ENCODE measurements at places on chromosomes 11 and 22. TPM values are rescaled to one million over a fixed set of nuclear protein-coding genes. Genes with fewer than 3 reads are reported as not detected.

EFCAB6 gene
- 0.26 TPM for total RNA-seq

MS4A5 gene
- total RNA-seq: not detected

PKP3 gene
- total RNA-seq: not detected

SAA4 gene
- total RNA-seq: not detected

VPREB1 gene
- not detected for total RNA-seq

KDM4E gene
- total RNA-seq: not detected

KDM4D gene
- not detected for total RNA-seq

CTSW gene
- 765 TPM for total RNA-seq

- H3K27ac ChIP-seq: no peak overlapping the region
- no peak for DNase-seq
- H3K4me1 ChIP-seq: no peaks in the 10 kb centered on the region
- H3K36me3 ChIP-seq: no peaks in the 10 kb centered on the region
Observed at GRCh38 chr11:58813693-58814092, 30.8 kb downstream of the GLYATL2 start.

- DNase-seq: no peak
- H3K36me3 ChIP-seq: no peaks in the 10 kb centered on the region
- H3K4me3 ChIP-seq: no peak overlapping the region
- H3K27me3 ChIP-seq: no peaks in the 10 kb centered on the region
- H3K27ac ChIP-seq: no peak overlapping the region
- H3K4me1 ChIP-seq: peaks cover 5% of the 10 kb centered on the region
Observed at GRCh38 chr11:64086258-64087123, 50.8 kb downstream of the FLRT1 start.

DNA sequence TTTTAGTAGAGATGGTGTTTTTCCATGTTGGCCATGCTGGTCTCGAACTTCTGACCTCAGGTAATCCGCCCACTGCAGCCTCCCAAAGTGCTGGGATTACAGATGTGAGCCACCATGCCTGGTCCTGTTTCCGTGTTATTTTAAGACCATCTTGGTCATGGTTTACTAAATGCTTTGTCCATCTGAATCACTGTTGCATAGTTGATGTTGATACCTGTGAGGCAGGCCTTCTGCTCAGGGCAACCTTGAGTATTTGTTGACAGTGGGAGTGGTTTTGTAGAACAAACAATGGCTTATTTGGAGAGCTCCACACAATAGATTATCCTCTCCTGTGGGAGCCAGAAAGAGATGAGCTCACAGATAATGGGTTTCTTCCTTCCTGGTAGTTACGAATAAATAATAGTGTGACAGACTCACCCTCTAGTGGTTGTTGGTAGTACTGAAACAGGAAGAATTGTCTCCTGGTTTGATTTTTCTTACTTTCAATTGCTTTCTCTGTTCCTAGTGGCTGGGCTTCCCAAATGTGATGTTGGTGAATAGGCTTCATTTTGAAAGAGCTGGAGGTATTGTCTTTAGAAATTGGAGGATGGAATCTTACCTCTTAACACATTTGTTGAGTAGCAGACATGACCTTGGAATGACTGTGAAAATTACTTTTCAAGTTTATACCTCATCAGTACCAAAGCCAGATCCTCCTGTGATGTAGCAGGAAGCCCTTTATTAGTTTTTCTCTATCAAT, 39.0 kb downstream of the CTNND1 start:
- peaks cover 18% of the 10 kb centered on the region for H3K36me3 ChIP-seq
- no peak for DNase-seq
- H3K27me3 ChIP-seq: no peaks in the 10 kb centered on the region
- H3K4me1 ChIP-seq: peaks cover 3% of the 10 kb centered on the region
- H3K4me3 ChIP-seq: no peak overlapping the region
- peak overlapping the region; percentile 37 for H3K27ac ChIP-seq

- H3K4me1 ChIP-seq: no peaks in the 10 kb centered on the region
- peak; percentile 42 for DNase-seq
- peaks cover 4% of the 10 kb centered on the region for H3K27me3 ChIP-seq
- H3K27ac ChIP-seq: no peak overlapping the region
- no peaks in the 10 kb centered on the region for H3K36me3 ChIP-seq
- no peak overlapping the region for H3K4me3 ChIP-seq
Observed at GRCh38 chr22:36644333-36644757, 59.2 kb downstream of the CACNG2 start.

DNA sequence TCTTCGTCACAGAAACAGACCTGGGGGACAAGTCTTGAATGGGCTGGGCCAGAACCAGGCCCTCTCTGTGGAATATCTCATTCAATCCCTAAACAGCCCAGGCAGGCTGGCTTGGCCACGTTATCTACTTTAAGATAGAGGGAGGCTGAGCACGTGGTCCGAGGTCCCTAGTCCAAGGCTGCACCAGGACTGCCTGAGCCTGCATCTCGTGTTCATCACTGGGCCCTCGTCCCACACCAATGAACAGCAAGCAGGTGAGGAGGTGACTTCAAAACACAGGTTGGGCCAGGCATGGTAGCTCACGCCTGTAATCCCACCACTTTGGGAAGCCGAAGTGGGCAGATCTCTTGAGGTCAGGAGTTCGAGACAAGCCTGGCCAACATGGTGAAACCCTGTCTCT, 20.3 kb upstream of the FGF3 start:
- no peaks in the 10 kb centered on the region for H3K27me3 ChIP-seq
- H3K4me3 ChIP-seq: no peak overlapping the region
- H3K36me3 ChIP-seq: no peaks in the 10 kb centered on the region
- H3K27ac ChIP-seq: no peak overlapping the region
- H3K4me1 ChIP-seq: peaks cover 9% of the 10 kb centered on the region
- no peak for DNase-seq

GRCh38 chr22:25404556-25404927, 159.9 kb upstream of the GRK3 start:
- H3K4me1 ChIP-seq: peaks cover 37% of the 10 kb centered on the region
- no peak overlapping the region for H3K27ac ChIP-seq
- no peaks in the 10 kb centered on the region for H3K27me3 ChIP-seq

- no peaks in the 10 kb centered on the region for H3K27me3 ChIP-seq
- H3K36me3 ChIP-seq: no peaks in the 10 kb centered on the region
- DNase-seq: no peak
- H3K4me3 ChIP-seq: no peak overlapping the region
- no peak overlapping the region for H3K27ac ChIP-seq
Observed at GRCh38 chr11:37141707-37142106, 543.7 kb upstream of the RAG2 start.

DNA sequence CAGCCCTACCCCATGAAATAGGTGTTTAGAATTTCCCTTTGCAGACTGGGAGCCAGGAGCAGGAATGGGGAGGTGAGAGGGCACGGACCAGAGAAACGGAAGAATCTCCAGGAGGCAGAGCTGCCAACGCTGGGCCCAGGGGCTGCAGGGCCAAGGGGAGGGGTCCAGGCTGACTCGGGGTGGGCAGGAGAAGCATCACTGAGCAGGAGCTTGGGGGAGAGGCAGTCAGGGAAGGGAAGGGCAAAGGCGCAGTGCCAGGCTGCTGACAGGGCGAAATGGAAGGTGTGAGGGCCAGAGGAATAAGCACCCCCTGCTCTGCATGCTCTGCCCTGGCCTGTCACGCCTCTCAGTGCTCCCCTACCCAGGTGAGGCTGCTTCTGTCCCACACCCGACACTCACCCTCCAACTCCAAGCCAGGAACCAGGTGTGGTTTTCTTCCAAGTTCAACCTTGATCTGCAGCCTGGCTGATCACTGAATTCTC, 14.5 kb downstream of the LRRC32 start:
- H3K27me3 ChIP-seq: no peaks in the 10 kb centered on the region
- no peaks in the 10 kb centered on the region for H3K4me1 ChIP-seq
- no peak overlapping the region for H3K27ac ChIP-seq
- no peaks in the 10 kb centered on the region for H3K36me3 ChIP-seq
- H3K4me3 ChIP-seq: no peak overlapping the region

GRCh38 chr22:33329398-33329797, 271.2 kb upstream of the SYN3 start:
- H3K27me3 ChIP-seq: no peaks in the 10 kb centered on the region
- no peak overlapping the region for H3K27ac ChIP-seq
- no peak overlapping the region for H3K4me3 ChIP-seq
- H3K4me1 ChIP-seq: no peaks in the 10 kb centered on the region

GRCh38 chr11:16555956-16556355, 182.5 kb upstream of the C11orf58 start:
- H3K27me3 ChIP-seq: no peaks in the 10 kb centered on the region
- H3K36me3 ChIP-seq: no peaks in the 10 kb centered on the region
- no peaks in the 10 kb centered on the region for H3K4me1 ChIP-seq
- DNase-seq: no peak

DNA sequence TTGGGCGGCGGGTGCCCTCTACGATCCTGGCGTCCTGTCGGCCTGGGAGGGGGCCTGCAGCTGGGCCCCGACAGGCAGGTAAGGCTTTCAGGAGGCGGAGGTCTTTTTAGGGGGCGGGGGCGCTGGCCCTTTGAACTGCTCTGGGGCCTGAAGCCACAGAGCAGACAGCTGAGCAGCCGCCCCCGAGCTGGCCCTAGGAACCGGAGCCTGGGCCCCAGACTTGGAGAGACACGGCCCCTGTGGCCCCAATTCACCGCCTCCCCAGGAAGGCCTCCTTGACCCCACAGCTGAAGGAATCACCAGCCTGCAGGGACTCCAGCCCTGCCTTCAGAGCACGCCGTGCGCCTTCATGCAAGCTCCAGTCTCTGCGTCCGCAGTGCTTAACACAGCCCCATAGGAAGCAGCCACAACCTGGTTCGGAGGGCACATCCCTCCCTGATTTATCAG, 618 bp upstream of the CERK start:
- peak; percentile 28 for DNase-seq
- H3K36me3 ChIP-seq: no peaks in the 10 kb centered on the region
- H3K27me3 ChIP-seq: no peaks in the 10 kb centered on the region
- peak overlapping the region; percentile 57 for H3K27ac ChIP-seq

GRCh38 chr11:65817312-65817834, 16.4 kb upstream of the SNX32 start:
- H3K36me3 ChIP-seq: no peaks in the 10 kb centered on the region
- H3K27ac ChIP-seq: peak overlapping the region; percentile 52
- DNase-seq: no peak
- peaks cover 14% of the 10 kb centered on the region for H3K4me1 ChIP-seq
- no peaks in the 10 kb centered on the region for H3K27me3 ChIP-seq

DNA sequence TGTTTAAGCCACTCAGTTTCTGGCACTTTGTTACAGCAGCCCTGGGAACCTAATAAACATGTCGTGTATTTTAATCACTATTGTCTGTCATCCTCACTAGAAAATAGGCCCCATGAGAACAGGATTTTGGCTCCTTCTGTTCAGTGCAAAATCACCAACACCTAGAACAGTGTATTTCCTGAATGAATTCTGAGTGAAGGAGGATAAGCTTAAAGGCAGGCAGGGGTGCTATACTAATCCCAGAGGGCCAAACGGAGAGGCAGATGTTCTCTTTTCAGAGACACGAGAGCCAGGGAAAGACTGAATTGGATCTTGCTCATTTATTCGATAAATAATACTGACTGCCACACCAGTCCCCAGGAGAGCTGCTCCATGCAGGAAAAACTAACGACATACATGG, 10.4 kb downstream of the SMCO4 start:
- peaks cover 25% of the 10 kb centered on the region for H3K4me1 ChIP-seq
- no peaks in the 10 kb centered on the region for H3K27me3 ChIP-seq
- no peak overlapping the region for H3K27ac ChIP-seq
- no peaks in the 10 kb centered on the region for H3K36me3 ChIP-seq

DNA sequence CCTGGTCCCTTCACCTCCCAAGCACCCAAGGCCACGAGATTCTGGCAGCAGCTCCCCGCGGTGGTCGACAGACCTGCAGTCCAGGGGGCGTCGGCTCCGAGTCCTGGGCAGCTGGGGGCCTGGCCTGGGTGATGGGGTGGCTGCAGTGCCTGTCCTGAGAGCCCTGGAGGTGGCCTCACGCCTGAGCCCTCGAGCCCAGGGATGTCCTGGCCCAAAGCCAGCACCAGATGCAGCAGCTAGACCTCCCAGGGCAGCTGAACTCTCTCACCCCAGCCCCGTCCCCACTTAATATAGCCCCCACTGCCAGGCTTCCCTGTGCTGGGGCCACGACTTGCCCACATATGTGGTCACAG, 6.6 kb downstream of the LMNTD2 start:
- H3K27ac ChIP-seq: no peak overlapping the region
- H3K36me3 ChIP-seq: no peaks in the 10 kb centered on the region
- no peak for DNase-seq
- no peaks in the 10 kb centered on the region for H3K27me3 ChIP-seq

DNA sequence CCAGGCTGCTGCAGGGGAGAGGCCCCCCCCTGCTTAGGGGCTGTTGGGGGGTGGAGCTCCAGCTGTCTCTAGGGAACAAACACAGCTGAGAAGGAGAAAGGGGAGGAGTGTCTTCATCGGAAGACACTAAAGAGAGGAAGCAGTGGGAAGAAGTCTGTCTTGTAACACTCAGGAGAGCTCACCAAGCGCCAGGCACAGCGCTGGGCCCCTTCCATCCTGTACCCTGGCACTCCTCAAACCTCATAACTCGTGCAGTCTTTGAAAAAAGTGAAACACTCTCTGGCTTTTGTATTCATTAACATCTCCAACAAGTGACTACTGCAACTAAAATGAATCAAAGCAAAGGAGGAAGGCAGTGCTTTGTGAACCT, 67.4 kb upstream of the PRDM11 start:
- DNase-seq: peak; percentile 41
- H3K36me3 ChIP-seq: no peaks in the 10 kb centered on the region
- no peaks in the 10 kb centered on the region for H3K27me3 ChIP-seq
- peak overlapping the region; percentile 46 for H3K27ac ChIP-seq
- peaks cover 61% of the 10 kb centered on the region for H3K4me1 ChIP-seq

GRCh38 chr11:102653744-102654291, 28.7 kb upstream of the MMP20 start:
- H3K4me3 ChIP-seq: no peak overlapping the region
- DNase-seq: no peak
- H3K36me3 ChIP-seq: no peaks in the 10 kb centered on the region
- H3K27ac ChIP-seq: no peak overlapping the region

DNA sequence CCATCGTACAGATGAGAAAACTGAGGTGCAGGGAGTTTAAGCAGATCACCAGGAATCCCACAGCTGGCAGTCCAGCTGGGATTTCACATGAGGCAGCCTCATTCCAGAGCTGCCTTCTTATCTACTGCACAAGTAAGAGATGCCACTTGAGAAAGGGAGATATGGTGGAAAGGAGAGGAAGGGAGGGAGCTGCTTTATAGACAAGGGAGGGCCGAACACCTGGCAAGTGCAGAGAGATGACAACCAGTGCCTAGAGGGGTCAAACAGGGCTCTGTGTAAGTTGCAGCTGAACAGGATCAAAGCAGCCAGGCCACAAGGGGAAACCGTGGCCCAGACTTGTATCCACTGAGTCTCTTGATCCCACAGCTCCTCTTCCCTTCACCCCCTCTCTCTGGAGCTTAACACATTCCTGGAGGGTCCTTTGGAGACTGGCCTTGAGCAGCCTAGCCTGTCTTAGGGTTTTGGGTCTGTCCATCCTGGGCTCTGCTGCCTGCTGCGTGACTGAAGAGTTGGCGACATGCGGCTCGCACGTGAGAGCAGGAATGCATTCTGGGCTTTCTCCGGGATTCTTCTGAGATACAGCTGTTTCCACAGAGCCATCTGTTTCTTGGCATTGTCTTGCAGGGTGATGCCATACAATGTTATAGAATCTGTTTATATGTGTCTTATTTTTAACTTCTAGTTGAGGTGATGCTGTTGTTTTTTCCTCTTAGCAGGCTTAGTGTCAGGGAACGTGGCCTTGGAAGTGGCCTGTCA, 268.5 kb upstream of the SYN3 start:
- no peaks in the 10 kb centered on the region for H3K36me3 ChIP-seq
- no peaks in the 10 kb centered on the region for H3K27me3 ChIP-seq
- H3K27ac ChIP-seq: no peak overlapping the region
- H3K4me3 ChIP-seq: no peak overlapping the region

GRCh38 chr22:44108806-44109385, 71.8 kb upstream of the PARVG start:
- H3K36me3 ChIP-seq: no peaks in the 10 kb centered on the region
- no peaks in the 10 kb centered on the region for H3K4me1 ChIP-seq
- no peak overlapping the region for H3K4me3 ChIP-seq
- DNase-seq: no peak

GRCh38 chr11:115269191-115269950, 234.8 kb downstream of the CADM1 start:
- DNase-seq: no peak
- H3K4me3 ChIP-seq: no peak overlapping the region

Data from natural killer cell (primary cell).